Fibroblast of skin of scalp (primary cell): ENCODE measurements at places on chromosomes 11 and 22.

DNA sequence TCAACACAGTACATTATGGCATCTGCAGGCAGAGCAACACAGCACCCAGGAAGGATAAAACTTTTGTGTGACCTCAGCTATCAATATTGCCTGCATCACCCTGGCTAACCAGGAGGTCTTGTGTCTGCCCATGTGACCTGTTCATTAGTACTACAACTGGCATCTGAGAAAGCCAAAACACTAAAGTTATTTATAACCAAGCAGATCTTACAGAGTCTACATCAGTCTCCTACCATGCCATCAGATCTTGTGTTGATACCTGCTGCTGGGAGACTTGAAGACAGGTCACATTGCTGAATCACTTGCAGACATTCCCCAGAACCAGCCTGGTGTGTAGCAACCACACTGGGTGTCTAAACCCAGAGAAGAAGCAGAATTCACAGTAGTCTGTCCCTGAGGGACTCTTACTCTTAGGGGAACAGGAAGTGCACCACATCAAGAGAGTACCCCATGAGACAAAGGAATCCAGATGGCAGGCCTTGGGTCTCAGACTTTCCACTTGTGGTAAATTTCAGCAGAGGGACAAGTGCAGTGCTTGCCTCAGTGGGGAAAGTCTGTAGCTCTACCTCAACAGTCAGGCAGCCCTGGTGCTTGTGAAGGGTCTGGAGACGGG, 7.0 kb downstream of the OR9G1 start:
- DNase-seq, result no peak

- no peak for DNase-seq
Observed at GRCh38 chr11:12783765-12784164, 109.5 kb downstream of the TEAD1 start.

GRCh38 chr11:117428856-117429229, 101.2 kb downstream of the CEP164 start:
- no peak for DNase-seq

- peak; percentile 5 for DNase-seq
Observed at GRCh38 chr11:63839508-63840355, 822 bp downstream of the MARK2 start.

DNA sequence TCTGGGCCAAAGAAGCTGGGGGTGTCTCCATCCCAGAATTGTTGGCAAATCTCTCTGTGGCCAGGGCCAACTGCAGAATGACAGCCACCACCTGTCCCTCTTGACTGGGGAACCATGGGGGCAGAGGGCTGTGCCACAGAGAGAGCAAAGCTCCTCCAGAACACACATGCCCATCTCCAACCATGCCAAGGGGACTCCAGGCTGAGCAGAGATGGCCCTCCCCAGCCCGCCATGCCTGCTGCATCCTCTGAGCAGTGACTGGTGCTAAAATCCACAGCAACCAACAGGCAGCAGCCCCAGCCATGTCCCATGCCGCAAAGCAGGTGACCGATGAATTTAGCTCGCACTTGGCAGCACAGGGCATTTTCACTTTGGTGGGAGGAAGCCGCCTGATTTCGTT, 45.0 kb downstream of the LARGE1 start:
- no peak for DNase-seq

GRCh38 chr22:45537734-45538181, 35.1 kb downstream of the FBLN1 start:
- peak; percentile 99 for DNase-seq

GRCh38 chr11:131491503-131491902, 121.1 kb downstream of the NTM start:
- DNase-seq, result peak; percentile 32

DNA sequence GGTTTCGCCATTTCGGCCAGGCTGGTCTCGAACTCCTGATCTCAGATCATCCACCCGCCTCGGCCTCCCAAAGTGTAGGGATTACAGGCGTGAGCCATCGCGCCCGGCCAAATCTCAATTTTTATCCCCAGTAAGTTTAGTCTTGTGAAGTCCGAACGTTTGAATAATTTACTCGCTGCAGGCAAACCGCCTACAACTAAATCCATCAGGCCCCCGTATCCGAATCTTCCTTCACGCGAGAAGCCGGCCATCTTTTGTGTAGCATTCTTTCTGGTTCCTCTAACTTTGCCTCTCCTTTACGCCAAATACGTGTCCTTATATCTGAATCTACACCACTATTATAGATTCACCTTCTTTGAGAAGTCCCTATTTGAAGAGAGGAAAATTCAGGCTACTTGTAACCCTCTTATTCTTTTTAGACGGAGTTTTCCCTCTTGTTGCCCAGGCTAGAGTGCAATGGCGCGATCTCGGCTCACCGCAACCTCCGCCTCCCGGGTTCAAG, 581 bp upstream of the EIF3L start:
- DNase-seq, result peak; percentile 15

- DNase-seq, result no peak
Observed at GRCh38 chr22:45775569-45776312, 104.1 kb downstream of the ATXN10 start.

- DNase-seq, result no peak
Observed at GRCh38 chr11:133619397-133619796, 87.1 kb upstream of the OPCML start.

DNA sequence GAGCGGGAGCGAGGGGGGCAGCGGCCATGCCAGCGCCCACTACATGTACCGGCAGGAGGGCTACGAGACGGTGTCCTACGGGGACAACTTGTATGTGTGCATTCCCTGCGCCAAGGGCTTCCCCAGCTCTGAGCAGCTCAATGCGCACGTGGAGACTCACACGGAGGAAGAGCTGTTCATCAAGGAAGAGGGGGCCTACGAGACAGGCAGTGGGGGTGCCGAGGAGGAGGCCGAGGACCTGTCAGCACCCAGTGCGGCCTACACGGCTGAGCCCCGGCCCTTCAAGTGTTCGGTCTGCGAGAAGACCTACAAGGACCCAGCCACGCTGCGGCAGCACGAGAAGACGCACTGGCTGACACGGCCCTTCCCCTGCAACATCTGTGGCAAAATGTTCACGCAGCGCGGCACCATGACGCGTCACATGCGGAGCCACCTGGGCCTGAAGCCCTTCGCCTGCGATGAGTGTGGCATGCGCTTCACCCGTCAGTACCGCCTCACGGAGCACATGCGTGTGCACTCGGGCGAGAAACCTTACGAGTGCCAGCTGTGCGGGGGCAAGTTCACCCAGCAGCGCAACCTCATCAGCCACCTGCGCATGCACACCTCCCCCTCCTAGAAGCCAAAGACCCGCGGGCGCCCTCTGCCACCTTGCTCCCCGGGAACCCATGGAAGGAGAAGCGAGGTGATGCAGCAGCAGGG, 20.9 kb upstream of the TMEM191C start:
- DNase-seq, result no peak

- DNase-seq, result no peak
Observed at GRCh38 chr22:42800451-42801251, 56.4 kb downstream of the ARFGAP3 start.

DNA sequence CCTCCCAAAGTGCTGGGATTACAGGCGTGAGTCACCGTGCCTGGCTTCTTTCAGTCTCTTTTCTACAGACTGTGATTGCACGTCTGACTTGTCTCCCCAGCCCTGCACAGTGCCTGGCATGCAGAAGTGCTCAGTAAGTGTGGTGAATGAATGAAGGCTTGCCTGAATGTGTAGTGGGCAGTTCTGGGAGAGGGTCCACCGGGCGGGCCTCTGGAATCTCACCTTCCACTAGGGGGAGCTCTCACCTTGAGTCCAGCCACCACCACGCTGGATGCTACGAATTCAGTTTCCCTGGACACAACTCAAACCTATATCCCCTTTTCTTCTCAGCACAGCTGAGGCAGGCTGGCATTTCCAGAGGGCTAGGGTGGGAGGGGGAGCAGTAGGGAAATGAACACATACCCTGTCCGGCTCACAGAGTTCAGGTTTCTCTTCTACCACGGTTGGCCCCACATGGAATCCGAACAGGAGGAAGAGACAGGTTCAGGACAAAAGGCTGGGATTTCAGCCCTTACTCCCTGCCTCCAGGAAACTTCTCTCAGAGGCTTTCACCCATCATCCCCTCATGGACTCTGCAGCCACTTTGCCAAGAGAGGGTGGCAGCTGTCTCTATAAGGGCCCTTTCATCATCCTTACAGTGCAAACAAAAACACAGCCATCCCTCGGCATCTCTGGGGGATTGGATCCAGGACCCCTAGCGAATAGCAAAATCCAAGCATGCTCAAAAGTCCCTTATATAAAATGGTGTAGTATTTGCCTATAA, 86.8 kb downstream of the NECTIN1 start:
- no peak for DNase-seq

GRCh38 chr11:90349731-90350130, 126.9 kb upstream of the CHORDC1 start:
- no peak for DNase-seq

- DNase-seq, result no peak
Observed at GRCh38 chr11:69233744-69234570, 60.0 kb upstream of the MYEOV start.

DNA sequence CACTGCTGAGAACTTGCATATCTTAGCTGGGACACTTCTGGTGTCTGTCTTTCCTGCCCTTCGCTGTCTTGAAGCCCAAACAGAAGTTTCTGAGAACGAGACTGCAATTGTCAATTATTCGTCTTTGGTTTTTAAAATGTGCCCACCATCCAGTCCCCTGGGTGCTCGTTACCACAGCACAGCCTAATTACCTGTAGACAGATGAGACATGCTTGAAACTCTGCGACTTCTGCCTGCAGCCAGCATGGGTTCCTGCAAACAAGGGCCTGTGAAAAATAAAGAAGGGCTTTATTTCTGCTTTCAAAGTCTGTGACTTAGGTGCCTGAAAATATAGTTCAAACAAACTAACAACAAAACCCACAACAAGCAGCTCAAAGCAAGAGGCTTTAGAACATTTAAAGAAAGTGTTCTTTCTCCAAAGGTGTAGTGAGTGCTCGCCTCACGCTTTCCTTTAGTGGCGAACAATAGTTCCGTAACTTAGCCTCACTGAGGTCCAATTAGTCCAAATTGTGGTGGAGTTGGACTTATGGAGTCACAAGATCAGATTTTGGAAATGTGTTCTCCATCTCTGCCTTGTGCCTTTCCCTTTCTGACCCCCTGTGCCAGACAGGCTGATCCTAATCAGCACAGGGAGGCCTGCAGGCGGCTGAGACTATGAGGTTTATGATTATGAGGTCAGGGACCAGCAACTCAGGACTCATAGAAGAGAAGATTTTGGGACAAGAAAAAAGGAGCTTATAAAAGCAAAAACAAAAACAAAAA, 20.4 kb upstream of the GRAMD1B start:
- no peak for DNase-seq

DNA sequence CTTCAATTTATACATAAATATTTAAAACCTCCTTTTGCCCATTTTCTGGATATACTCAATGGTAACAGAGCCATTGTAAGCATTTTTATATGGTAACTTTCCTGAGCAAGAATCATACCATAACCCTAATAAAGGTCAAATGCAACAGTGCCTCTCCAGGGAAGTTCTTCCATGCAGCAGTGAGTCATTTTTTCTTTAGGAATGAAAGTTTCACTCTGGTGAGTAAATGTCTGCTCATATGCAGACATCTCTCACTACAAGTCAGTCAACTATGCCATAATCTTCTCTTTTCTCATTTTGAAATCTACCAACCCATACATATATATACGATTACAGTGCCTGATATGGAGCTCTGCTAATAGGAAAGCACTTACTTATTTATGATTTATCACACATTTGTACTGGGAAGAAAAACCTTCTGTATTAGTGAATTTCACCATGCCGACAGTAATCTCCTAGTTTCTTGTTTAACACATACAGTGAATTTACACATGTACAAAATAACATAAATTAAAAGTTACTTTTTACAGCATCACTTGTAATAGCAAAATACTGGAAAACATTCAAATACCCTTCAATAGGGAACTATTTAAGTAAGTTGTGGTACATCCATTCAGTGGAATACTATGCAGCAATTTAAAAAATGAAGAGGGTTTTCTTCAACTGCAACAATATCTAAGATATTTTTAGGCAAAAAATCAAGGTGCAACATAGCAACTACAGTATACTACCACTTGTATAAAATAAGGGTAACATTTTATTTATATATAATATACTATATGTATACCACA, 16.0 kb downstream of the STK33 start:
- DNase-seq, result peak; percentile 22

- DNase-seq, result peak; percentile 93
Observed at GRCh38 chr11:128210148-128210940, 377.0 kb downstream of the ETS1 start.

GRCh38 chr11:34199525-34199924, 94.1 kb downstream of the NAT10 start:
- DNase-seq, result no peak

DNA sequence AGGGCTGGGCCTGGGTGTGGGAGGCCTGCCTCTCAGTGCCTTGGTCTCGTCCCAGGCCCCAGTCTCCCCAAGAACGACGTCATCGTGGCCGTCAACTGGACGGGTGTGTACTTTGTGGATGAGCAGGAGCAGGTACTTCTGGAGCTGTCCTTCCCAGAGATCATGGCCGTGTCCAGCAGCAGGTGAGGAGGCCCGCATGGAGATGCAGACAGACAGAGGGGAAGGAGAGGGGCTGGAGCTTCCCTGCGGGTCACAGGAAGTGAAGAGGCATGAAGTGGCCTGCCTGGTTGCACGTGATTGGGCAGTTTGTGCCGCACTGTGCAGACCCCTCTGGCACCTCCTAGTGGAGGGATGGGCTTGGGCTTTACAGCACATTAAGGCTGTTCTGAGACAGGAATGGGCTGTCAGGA, 70.4 kb downstream of the MYO7A start:
- DNase-seq, result no peak

GRCh38 chr22:30838111-30838510, 130.5 kb downstream of the MORC2 start:
- peak; percentile 13 for DNase-seq

GRCh38 chr22:49551446-49551845, 276.2 kb downstream of the BRD1 start:
- DNase-seq, result no peak

DNA sequence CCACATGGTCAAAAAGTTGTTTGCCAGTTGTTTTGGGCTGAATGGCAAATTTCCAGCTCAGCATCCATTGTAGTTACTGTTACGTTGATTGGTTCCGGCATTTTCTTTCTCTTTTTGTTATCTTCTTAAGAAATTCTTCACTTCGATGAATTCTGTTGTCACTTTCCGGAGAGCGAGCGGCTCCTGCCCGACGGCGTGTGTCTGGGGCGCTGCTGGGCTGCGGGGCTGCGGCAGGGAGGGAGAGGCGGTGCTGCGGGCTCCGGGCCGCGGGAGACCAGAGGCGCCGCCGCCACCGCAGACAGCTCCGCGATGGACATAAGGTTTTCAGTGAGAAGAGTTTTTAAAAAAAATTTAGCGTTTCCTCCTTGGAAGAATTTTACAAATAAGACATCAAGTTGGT, 117.4 kb downstream of the RRM1 start:
- no peak for DNase-seq

GRCh38 chr22:39239561-39240423, 5.0 kb downstream of the PDGFB start:
- DNase-seq, result no peak
